Suppressor macrophage treated with lipopolysaccharide for 4 hours (primary cell): ENCODE measurements at places on chromosomes 6 and 20.

- peak; percentile 98 for DNase-seq
These were observed 9.4 kb upstream of the SRC start for GRCh38 chr20:37336369-37337207.

GRCh38 chr6:146990821-146991798, 213.1 kb upstream of the STXBP5 start:
- peak; percentile 26 for DNase-seq

GRCh38 chr6:166597711-166598440, 11.4 kb upstream of the RAMACL start:
- no peak for DNase-seq

- DNase-seq: no peak
These were observed 83.1 kb upstream of the SLC24A3 start for GRCh38 chr20:19129306-19129705.

DNA sequence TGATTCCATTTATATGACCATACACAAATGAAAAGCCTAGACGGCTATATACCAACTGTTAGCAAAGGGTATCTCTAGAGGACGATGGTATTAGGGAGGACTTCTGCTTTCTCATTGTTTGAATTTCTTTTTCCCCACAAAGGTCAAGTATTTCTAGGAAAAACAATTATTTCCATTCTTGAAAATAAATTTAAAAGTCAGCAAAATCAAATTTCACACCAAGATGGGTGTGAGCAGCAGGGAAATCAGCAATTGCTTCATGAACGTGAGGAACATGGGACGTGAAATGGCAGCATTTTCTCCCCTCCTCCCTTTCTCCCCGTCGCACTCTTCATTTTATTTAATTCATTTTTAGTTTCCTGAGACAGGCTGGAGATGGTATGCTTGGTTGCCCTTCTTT, 5.2 kb upstream of the ZFAND3 start:
- no peak for DNase-seq

- DNase-seq: peak; percentile 47
These were observed 94.9 kb downstream of the RFX6 start for GRCh38 chr6:116971959-116972358.

DNA sequence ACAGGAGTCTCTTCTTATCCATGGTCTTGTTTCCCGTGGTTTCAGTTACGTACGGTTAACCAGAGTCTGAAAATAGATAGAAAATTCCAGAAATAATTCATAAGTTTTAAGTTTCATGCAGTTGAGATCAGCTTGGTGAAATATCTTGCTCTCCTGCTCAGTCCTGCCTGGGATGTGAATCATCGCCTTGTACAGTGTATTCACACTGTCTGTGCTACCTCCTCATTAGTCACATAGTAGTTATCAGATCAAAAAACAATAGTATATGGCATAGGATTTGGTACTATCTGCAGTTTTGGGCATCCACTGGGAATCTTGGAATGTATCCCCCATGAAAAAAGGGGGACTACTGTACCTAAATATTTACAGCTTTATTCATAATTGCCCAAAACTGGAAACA, 22.7 kb upstream of the MOCS1 start:
- no peak for DNase-seq

DNA sequence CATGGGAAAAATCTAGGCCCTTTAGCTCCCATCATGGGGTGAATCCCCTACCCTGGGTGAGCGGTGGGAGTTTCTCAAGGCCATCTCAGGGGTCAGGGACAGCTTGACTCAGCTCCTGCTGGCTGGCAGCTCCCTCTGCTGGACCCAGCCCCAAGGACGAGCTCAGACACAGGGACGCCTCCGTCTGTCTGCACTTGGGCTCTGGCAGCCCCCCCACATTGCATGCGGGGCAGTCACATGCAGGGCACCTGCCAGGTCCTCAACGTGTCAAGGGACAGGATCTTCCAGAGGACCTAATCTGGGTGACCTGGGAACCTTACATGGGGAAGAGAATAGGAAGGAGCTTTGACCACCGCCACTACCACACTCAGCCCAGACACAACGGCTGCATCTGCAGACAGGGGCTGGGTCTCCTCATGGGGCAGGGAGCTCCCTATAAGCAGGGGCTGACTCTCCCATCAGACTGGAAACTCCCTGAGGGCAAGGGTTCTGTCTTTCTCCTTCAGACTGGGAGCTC, 173.4 kb downstream of the MRPL14 start:
- DNase-seq: no peak

DNA sequence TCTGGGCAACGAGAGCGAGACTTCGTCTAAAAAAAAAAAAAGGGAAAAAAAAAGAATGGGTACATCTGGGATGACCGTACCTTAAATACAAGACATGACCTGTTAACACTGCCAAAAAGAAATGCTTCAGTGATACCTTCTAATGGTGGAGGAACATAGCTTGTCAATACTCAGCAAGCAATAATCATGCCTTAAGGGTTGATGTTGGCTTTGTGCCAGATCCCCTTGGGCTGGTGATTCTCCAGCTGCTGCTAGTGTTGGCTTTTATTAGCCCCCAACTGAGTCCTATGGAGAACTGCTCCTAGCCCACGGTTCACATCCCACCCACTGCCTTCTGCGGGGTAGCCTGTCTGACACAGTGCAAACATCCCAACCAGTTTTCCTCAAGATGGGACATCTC, 134.9 kb downstream of the PLCB1 start:
- no peak for DNase-seq

DNA sequence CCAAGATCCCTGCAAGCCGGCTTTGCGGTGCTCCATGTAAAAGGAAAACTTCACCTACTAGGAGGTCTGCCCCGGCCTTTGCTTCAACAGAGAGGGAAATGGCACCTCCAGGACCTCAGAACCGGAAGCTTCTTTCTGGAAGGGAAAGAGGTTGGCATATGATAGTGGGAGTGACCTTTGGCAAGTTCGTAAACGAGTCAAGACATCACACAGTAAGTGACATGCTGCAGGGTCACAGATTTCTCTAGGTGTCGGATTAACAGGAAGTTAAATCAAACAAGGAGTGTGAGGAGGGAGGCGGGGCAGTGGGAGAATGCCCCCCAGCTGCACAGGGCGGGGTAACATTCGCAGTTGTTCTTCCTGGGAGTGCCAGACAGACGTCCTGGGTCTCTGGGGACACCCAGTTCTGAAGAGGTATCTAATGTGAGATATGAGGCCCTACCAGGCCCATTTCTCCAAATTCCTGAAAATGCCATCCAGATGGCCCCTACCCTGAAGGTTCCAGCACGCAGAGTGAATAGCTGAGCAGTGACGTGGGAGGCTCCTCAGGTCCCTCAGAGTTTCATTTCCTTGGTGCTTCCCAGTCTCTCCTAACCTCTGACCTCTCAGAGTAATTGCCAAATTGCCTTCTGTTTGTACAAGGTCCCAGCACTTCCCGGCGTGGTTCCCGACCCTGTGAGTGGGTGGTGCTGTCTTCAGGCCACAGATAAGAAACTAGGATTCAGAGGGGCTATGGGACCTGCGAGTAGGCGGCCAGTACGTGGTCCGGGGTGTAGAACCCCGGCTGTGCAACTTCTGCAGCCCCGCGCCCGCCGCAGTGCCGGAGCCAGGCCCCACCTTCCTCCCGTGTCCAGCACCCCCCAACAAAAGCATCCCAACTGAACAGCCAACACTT, 1.9 kb downstream of the RRBP1 start:
- DNase-seq: peak; percentile 90

DNA sequence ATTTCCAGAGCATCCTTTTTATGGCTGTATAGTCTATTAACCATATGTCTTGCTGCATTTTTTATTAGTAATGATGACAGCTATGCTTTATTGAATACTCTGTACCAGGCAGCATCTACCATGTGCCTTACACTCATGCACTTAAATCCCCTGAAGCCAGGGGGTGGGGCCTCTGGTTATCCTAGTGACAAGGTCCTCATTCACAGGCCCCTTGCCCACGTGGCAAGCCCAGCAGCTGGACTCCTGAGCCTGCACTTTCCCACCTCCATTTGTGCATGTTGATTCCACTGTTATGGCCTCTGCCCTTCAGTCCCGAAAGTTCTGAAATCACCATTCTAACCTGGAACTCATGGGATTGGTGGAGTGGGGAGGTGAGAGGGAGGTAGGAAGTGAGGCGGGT, 22.3 kb downstream of the ACTR5 start:
- no peak for DNase-seq

DNA sequence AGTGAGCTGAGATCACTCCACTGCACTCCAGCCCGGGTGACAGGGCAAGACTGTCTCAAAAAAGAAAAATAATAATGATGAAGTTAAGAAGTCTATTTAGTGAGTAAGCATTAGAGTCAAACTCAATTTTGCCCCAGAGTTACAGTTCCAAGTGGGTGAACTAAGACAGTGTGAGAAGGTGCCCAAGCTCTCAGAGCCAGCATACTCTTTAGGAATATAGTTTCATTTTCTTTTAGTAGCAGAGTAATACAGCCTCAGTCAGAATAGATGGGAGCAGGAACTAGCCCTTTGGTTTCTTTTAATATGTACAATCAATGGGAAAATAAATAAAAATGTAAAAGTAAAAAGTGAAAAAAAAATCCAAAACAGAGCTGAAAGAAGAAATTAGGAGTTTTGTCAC, 87.0 kb upstream of the ADGRF1 start:
- peak; percentile 40 for DNase-seq

GRCh38 chr6:13375360-13375878, 47.1 kb upstream of the TBC1D7 start:
- no peak for DNase-seq

GRCh38 chr6:33668914-33669313, 42.6 kb downstream of the UQCC2 start:
- no peak for DNase-seq

GRCh38 chr6:53857318-53858094, 62.7 kb downstream of the LRRC1 start:
- no peak for DNase-seq

- DNase-seq: no peak
These were observed 83.7 kb upstream of the ZNF322 start for GRCh38 chr6:26743157-26743821.

DNA sequence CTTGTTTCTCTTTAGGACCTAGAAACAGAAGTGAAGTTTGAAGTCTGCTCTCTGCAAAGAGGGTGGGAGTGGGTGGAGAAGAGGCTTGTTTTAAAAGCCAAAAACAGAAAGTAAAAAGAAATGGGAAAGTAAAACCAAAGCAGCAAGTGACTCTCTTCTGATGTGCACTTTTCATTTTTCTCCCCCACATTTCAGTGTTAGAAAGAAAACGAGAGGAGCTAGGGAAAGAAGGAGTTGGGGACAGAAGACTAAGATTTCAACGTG, 1.3 kb downstream of the C6orf141 start:
- DNase-seq: peak; percentile 50

DNA sequence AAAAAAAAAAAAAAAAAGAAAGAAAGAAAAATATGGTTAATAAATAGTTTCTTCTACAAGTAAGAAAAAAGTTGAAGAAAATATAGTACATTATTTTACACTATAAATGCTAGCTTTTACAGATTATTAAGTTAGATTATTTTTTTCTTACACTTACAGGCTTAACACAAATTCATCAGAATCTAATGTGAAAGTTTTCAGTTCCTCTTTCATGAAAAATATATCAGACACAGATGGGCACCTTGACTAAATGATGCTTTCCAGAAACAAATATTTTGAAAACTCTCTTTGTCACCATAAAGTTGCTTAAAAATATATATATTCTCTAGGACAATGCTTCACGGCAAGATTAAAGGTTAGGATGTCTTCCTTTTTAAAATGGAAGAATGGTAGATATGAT, 321.8 kb upstream of the HSF2 start:
- no peak for DNase-seq
